GM23338 (cell line): ENCODE measurements at places on chromosomes 2 and 18. TPM values are rescaled to one million over a fixed set of nuclear protein-coding genes. Genes with fewer than 3 reads are reported as not detected.

GRCh38 chr18:37742436-37742835 is 176.8 kb upstream of the CELF4 start:
- peak; percentile 56 for DNase-seq

The TUBA4B gene
- total RNA-seq: 0.14 TPM in 1 of 2 replicates, not detected in the other

DNA sequence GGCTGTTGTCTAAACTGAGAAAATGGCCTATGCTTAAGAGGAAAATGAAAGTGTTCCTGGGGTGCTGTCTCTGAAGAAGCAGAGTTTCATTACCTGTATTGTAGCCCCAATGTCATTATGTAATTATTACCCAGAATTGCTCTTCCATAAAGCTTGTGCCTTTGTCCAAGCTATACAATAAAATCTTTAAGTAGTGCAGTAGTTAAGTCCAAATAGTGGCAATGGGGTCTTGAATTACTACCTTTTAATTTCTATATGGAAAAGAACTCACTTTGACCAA is 13.8 kb upstream of the ALLC start:
- no peak for DNase-seq

GRCh38 chr2:190718652-190719526 is 70.0 kb downstream of the NAB1 start:
- peak; percentile 18 for DNase-seq

DNA sequence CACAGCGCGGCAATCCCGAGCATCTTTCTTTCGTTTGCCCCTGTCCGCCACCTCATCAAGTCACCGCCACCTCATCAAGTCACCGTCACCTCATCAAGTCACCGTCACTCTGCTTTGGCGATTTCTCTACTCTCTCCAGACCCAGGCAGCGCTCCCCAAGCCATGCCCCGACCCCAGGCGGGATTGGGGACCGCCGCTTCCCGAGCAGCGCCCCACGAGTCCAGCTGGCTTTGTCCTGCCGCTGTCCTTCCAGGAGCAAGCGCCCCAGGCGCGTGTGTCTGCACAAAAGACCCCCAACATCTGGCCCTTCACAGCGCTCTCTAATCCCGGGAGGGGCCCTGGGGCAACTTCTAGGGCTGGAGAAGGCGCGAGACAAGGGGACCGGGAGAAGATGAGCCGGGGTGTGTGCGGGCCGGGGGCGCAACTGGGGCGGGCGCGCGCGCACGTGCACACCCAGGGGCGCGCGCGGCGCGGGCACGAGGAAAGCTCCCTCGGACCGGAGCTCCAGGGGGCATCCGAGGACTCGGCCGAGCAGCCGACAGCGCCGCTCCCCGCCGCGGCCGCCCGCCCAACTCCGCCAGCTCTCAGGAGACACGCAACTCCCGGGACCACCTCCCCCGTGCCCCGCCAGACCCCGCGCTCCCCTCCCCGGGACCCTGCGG is 633 bp upstream of the RNF152 start:
- peak; percentile 59 for DNase-seq
